NCI-H1694 (cell line): ENCODE measurements at places on chromosomes 2 and 18.

DNA sequence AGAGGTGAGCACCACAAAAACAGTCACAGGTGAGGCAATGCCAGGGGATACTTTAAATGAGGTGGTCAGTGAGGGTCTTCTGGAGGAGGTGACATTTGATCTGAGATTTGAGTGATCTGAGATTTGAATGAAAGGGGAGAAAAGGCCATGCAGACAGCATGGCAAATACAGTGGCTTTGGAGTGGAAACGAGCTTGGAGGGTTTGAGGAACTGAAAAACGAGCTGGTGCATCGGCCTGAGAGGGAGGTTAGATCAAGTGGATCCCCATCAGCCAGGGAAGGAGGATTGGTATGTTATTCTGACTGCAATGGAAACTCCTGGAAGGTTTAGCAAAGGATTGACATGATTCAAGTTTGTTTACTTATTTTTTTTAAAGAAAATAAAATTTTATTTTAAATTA, 245.1 kb downstream of the KCNS3 start:
- no peak for DNase-seq

- DNase-seq = no peak
Observed at GRCh38 chr2:70697603-70698383, 70.2 kb downstream of the ADD2 start.

DNA sequence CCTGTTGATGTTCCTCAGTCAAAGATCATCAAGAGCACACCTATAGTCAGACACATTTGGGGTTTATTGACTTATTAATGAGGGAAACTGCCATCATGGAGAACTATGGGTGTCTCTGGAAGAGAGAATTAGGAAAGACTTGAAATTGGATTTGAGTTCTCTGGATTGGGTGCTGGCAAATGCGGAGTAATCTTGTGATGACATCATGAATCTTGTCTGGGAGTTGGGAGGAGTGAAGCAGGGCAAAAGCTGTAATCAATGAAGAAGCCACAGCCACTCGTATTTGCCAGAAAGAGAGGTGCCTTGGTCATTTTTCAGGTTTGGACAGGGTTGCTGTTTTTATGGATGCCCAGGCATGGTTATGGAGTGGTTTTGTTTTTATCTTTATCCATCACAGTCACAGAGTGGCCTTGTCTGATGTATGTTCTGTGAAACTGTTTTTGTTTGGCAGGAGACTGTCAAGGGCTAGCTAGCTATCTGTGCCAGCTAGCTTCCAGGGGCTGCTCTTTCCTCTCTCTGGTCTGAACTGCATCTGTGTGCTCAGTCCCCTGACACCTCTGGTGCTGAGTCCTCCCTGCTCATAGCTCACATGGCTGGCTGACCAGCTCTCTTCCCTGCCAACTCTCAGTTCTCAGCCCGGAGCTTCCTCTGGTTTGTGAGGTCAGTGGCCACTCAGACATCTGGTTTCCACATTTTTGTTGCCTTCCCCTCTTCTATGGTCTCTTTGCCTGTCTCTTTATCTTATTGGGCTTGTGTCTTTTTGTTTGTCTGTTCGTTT, 193.4 kb upstream of the RMP24 start:
- DNase-seq = no peak

DNA sequence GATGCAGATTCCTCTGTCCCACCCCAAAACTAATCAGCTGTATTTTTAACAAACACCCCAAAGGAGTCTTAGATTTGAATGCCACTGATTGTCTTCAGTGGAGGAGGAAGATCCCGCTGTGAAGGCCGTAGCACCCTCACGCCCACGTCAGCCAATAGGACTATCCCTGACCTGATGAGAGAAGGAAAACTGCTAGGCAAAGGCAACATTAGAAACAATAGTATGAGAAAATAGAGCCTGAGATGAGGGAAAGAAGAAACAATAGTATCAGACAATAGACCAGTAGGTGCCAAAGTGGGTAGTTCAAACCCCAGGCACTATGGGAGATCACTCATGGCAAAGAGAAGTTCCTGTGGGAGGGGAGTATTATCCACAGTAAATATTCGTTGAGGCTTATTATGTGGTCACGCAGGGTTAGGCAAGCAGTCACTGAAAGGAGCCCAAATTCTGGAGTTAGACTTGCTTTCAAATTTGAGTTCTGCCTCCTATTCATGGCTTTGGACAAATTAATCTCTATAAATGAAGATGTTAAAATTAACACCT, 2.8 kb downstream of the PCBP1 start:
- no peak for DNase-seq

DNA sequence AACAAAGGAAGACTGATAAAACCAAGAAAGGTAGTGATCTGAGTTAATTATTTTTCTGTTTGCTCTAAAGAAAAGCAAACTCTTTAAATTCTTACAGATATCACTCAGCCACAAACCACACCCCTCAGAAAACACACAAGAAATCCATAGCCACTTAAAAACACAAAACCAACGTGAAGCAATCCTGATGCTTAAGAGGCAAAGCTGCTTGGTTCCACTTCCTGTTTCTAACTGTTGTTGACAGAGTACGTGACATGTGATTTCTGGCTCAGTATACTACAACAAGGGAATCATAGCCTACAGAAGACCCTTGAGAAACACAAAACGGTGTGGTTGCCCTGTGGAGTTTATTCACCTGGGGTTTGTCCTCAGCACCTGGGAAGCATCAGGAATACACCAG, 240.9 kb upstream of the APCDD1 start:
- no peak for DNase-seq

GRCh38 chr18:49959176-49959575, 145.8 kb upstream of the ACAA2 start:
- no peak for DNase-seq

- DNase-seq = no peak
Observed at GRCh38 chr2:239379641-239380170, 21.1 kb downstream of the HDAC4 start.
